ENCODE measurements at places on chromosomes 4 and X.

GRCh38 chr4:158811216-158811540 is 42.4 kb downstream of the FNIP2 start:
- no peak for DNase-seq

DNA sequence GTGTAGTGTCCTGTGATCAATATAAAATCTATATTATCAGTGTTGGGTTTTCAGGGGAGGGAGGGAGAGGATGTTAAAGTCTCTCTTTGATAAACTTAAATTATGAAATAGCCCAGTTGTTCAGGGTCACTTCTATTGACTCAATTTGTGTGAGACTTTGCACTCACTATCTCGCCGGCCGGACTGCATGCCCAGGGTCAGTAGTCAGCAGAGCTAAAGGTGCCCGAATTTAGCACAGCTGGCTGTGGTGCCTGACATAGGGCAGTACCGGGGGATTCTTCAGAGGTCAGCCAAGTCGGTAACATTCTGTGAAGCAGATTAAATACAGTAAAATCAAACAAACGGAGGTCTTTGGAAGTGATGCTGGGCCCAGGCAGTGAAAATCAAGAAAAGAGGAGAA is 19.2 kb downstream of the GABRQ start:
- no peak for DNase-seq

DNA sequence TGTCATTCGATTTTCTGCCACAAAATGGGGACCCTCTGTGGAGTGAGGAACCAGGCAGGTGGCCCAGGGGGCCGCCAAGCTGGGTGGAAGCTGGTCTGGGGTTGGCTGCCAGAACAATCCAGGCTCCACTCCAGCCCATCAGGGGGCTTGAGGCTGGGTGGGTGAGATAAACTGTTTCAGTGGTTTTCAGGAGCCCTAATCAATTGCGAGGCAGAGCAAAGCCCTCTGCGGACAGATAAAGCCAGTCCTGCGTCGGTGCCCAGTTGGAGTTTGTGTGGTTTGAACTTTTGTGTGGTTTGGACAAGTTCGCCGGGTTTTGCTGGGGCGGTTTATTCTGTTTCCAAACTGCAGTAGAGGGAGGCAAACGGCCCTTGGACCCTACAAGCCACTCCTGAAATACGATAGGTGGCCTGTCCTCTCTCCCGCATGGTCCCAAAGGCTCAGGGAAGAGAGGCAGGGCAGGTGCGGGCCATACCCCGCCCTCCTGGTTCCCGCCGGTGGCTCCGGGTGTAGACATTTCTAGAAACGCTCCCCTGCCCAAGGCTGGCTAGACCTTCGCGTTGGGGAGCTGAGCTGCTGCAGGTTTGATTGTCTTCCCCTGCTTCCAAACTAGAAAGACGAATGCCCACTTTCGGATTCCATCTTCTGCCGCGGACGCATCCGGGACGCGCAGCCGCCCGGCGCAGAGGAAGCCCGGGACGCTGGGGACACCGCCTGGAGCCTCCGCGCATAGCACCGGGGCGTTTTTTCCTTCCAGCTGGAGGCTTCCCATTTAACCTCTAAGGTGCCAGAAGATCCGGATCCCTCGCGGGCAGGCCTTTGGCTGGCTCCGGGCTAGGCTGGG is 169.0 kb upstream of the BCOR start:
- no peak for DNase-seq

DNA sequence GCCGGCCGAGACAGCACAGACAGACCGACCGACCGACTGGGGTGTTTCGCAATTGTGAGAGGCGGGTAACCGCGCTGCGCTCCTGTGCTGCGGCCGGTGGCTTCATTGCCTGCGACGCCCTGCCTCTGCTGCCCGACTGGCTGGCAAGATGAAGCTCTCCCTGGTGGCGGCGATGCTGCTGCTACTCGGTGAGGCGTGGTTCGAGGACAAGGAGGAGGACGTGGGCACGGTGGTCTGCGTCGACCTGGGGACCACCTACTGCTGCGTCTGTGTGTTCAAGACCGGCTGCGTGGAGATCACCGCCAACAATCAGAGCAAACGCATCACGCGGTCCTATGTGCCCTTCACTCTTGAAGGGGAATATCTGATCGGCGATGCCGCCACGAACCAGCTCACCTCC is 565.7 kb upstream of the SMIM31 start:
- DNase-seq: peak; percentile 6

DNA sequence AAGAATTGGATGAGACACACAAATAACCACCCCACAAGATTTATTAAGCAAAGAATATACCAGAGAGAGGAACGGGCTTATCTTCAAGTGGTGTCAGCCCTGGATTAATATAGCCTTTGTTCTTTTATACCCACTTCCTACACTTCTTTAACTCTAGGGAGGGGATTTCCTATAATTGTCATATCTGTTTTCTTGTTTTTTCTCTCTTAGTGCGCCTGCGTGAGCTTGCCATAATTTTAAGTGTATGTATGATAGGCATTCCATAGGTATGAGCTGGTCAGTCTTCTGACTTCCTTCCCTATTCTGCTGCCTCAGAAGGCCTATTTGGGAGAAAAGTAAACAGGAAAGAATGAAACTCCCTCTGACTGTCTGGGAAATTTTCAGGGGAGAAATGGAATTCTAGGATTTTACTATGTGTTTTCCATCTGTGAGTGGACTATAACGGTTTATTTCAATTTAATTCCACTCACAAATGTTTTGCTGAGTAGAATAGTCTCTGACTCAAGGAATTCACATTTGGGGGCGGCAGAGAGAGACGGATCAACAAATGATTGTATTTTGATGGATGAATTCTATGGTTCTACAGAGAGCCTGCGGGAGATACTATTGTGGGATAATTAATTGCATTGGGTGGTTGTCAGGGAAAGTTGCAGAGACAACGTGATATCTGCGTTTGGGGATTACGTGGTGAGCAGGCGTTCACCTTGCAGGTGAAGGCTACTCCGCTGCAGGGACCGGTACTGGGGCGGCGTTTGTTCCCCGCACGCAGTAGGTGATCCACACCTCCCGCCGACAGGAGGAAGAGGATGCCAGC is 626 bp upstream of the CEP135 start:
- DNase-seq: peak; percentile 45

DNA sequence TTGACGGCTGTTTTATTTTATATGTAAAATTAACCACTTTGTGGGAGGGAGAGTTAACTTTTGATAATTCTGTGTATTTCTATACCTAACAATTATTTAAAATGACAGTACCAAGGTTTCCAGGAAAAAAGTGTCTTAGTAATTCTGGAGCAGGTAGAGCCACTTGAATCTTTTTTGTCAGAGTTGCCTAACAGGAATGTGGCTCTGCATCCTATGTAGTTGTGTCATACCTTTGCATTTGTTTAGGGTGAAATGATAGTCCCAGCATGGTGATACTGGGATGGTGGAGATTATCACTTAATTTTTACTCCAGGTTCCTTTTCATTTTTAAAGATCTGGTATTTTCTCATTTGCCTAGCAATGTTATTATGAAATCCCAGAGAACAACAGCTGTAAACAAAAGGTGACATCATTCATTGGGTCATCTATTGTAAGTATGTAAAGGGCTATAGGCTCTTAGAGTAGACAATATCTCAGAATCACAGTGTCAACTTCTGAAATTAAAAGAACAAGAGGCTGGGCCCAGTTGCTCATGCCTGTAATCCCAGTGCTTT is 9.6 kb downstream of the SGMS2 start:
- no peak for DNase-seq

- DNase-seq: no peak
Measured at GRCh38 chr4:122766950-122767349, 34.4 kb downstream of the BBS12 start.

DNA sequence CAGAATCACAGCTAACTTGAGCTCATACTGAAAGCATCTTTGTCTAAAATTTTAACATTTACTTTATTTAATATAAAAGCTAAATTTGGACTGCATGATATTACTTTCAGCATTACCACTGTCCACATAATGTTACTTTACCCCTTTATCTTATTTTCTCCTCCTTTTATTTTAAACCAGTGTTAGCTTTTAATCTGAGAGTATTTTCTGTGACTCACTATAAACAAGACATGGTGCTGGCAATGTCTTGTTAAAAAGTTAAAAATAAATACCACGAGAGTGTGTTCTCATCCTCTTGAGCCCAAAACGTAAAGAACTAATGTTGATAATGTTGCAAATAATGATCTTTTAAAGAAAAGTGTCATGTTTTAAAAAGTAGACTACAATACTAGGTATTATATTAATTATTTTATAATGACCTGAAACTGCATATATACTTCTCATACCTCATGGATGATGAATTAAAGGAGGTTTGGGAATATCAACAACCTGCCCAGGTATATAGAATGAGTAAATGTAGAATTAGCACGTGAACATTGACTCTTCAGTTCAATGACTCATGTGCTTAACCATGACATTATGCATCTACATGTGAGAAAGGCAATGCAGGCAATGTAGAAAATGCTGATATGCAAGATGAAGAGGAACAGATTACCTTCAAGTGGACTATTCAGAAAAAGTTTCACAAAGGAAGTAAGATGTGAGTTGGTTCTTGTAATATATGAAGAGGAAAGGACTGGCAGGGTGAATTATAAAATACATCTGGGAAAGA is 454.1 kb upstream of the ADGRL3 start:
- no peak for DNase-seq

DNA sequence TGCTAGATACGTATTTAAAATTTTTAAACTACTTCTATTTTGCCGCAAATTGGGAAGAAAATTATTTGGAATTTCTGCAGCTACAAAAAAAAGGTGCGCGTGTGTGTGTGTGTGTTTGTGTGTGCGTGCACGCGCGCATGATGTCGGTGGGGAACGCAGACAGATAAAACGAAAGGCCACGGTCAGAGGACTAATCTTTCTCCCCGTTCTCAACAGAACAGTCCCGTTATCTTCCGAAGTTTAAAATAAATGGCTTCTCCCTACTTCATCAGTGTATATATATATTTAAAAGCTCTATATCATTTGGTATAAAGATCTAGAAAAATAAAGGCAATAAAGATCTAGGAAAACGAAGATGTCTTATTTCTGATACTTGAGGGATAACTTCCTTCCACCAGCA is 1.5 kb downstream of the MGARP start:
- DNase-seq: no peak

GRCh38 chr4:137470806-137471205 is 61.5 kb downstream of the PCDH18 start:
- DNase-seq: peak; percentile 30

- DNase-seq: no peak
Measured at GRCh38 chr4:72390409-72390808, 178.6 kb downstream of the ADAMTS3 start.

DNA sequence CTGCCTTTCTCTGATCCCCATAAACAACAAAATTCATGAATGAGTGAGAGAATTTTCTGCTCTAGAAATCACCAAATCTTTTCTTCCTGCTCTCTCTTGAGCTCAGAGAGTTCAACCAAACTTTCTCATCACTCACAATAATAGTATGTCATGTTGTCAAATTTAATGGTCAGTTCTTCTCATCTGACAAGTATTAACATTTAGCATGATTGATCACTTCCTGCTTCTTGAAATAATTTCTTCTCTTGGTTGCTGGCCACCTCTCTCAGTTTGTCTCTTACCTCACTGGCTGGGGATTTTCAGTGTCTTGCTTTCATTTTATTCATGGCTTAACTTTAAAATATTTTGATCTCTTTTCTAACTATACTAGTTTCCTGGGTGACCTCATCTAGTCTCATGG is 25.5 kb upstream of the FGF5 start:
- no peak for DNase-seq

DNA sequence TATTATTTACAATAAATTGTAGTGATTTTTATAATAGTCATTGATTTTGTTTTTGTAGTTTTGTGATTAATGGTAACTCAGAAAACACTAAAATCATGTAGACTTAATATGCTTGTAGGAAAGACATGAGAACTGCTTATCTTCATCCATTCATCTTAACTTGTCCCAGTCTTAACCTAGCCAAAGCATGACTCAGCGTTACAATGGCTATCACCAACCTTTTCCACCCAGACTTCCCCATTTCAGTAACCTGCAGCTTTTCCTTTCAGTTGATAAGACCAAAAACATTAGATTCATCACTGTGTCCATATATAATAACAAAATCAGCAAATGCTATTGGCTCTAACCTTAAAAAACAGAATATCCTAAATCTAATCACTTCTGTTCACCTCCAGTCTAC is 106.2 kb upstream of the KLF8 start:
- no peak for DNase-seq

DNA sequence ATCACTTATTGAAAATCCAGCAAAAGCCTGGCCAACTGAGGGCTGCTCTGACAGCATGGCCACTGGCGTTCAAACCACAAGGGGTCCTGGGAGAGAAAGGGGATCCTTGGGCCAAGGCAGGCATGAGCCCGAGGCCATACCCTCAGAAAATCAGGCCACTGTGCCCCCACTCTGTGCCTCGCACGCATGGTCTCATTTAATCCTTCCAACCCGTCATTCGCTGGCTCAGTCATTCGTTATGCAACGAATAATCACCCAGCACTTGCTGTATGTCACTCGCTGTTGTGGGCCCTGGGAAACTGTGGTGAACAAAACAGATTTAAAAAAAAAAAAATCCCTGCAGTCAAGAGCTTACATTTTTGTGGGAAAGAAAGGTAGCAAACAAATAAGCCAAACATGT is 112.7 kb downstream of the BCOR start:
- no peak for DNase-seq

- no peak for DNase-seq
Measured at GRCh38 chrX:130014770-130015169, 32.3 kb downstream of the BCORL1 start.

DNA sequence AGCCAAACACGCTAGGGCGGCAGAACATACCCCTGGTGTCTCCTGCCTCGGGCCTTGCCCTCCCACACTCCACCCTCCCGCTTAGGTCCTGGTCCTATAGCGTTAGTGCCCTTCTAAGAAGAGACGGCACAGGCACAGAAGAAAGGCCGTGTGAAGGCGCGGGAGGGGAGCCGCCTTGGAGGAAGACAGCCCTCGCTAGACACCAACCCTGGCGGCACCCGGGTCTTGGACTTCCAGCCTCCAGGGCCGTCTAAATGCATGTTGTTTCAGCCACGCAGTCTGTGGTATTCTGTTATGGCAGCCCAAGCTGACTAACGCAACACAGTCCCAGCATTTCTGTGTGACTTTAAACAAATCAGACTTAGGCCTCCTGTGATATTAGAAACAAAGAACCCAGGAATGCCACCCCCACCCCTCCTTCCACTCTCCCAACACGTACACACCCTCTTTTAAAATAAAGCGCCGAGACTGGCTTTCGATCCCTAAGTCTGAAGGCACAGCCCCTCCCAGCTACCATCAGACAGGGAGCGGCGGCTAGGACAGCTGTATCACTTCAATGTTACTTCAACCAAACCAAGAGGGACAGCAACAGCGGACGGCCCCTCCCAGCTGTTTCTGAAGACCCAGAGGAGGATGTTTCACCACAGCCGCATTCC is 128.0 kb downstream of the AFAP1 start:
- no peak for DNase-seq

DNA sequence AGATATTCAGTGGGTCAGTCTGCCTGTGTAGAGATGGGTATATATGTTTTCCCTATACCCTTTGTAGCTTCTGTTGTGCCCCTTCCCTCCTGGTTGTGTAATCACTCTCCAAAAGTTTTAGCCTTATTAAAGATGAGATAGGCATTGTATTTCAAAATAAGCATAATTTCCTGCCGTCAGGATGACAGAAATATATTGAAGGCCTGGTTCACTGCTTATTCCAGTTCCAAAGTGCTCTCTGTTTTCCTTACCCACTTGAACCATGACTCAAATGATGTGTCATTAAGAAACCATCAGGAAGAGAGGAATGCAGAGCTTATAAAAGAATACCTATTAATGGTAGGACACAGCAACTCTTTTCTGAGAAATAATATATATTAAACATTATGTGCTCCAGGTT is 178.5 kb downstream of the GABRB1 start:
- DNase-seq: no peak

Data from NCI-H748 treated with DMSO at 0.1 percent for 48 hours (cell line).